ENCODE measurements at places on chromosomes 3 and 15.

GRCh38 chr15:35481992-35482391 is 64.0 kb downstream of the DPH6 start:
- DNase-seq, result no peak

GRCh38 chr3:50210510-50211367 is 5.7 kb downstream of the SLC38A3 start:
- no peak for DNase-seq

- DNase-seq, result no peak
Observed at GRCh38 chr15:29756358-29757267, 65.7 kb downstream of the TJP1 start.

DNA sequence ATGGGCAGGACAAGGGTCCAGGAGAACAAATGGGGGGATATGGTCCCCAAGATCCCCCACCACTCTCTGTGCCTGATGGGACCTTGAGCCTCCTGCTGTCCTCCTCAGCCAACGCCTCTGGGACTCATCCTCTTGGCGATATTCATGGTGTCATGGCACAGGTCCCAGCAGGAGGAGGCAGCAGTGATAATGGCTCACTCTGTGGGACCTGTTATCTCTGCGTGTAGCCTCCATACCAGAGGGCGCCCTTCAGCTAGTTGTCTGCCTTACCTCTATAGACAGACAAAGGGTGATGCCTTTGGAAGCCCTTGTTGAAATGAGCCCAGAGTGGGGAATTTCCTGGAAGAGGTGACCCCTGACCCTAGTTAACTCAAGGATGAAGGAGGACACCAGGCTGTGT is 7.4 kb downstream of the ZBTB47 start:
- no peak for DNase-seq

DNA sequence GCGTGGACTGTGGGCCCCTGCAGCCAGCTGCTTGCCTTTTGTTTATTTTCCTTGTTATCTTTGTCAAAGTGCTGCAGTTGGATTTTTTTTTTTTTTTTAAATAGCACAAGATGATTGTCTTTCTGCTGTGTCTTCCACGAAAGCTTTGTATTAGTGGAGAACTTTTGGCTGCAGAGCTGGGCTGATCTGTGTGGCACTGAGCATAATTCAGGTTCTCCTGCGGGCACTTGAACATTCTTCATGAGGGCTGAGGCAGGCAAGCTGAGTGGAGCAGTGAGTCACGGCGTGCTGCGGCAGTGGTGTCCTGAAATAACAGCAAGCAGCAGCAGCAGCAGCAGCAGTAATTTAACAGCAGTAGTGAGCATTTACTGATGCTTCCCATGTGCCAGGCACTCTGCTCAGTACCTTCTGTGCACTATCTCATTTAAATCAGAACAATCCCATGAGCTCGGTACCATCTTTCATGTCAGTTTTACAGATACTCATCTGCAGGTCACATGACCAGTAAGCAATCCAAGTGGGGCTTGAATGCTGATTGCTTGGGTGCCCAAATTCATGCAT is 45.8 kb downstream of the MITF start:
- no peak for DNase-seq

DNA sequence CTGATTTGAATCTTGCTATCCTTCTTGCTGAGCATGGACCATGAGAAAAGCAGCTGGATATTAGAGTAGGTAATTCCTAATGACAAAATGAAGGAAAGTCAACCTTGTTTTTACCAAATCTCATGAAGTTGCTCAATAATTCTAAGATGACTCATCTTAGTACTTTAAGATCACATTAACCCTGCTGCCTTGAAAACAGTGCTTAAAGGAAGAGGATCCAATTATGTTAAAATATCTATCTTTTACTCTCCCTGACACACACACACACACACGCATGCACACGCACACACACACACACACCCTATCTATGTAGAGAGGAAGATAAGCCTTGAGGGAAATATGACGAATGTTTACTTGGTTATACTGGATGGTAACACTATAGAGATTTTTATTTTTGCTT is 16.0 kb upstream of the MYO1E start:
- DNase-seq, result no peak

GRCh38 chr3:133930341-133930933 is 34.8 kb upstream of the RAB6B start:
- no peak for DNase-seq

DNA sequence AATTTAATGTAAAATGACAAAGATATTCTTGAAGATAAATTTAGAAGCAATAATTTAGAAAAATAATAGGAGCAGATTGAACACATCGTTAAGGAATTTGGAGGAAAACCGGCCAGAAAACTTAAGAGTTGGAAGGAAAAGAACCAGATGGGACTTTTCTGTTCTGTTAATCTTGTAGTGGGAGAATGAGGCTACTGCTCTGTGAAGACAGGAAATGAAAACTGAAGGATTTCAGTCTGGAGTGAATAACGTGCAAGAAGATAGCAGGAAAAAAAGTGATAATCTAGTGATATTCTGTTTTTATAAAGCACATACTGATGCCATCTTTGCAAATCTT is 74.2 kb downstream of the DPPA2 start:
- no peak for DNase-seq

DNA sequence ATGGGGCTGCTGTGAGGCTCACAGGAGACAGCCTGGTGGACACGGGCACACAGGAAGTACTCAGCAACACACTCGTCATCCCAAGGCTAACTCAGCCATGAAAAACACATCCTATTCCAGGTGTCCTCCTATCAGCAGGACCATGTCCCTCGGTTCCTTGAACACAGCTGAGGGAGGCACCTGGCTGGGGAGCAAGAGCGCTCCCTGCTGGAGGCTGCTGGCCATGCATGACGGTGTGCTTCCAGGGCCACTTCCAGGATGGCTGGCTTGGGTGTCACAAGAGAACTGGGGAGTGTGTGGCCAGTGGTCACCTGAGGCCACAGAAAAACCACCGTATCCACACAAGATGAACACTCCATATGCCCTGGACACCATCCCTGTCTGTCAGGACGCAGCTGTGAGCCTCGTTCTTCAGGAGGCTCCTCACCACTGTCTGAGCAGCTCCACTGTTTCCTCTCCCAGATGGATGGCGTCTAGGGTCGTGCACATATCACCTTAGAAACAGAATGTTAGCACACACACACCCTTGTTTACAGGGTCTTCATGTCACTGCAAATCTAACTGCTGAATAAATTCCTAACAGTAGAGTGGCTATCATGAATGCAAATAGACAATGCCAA is 31.0 kb downstream of the POC1A start:
- DNase-seq, result no peak

GRCh38 chr3:9035473-9035872 is 72.2 kb upstream of the RAD18 start:
- DNase-seq, result no peak

DNA sequence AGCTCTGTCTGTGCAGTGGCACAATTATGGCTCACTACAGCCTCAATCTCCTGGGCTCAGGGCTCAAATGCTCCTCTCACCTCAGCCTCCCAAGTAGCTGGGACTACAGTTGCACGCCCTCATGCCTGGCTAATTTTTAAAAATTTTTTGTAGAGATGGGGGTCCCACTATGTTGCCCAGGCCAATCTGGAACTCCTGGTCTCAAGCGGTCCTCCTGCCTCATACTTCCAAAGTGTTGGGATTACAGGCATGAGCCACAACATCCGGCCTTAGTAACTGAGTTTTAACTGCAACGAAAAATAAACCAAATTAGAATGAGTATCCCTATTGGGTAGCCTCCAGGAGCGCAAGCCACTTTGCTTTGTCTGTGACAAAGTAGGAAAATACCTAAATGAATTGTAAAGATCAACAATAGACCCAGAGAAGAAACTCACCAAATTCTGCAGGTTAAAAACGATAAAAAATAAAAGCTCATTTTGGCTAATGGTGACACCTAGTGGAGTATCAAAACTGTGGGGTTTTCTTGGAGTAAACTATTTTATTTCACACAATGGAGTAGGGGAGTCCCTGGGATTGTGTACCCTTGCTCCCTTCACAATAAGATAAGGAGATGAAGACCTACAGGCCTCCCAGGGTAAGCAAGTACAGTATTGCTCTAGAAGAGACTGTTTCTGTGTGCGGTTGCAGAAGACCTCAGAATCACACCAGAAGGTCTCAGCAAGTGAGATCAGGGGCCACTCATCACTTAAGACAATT is 21.0 kb upstream of the CA12 start:
- no peak for DNase-seq

- no peak for DNase-seq
Observed at GRCh38 chr3:65830948-65831732, 207.6 kb downstream of the MAGI1 start.

DNA sequence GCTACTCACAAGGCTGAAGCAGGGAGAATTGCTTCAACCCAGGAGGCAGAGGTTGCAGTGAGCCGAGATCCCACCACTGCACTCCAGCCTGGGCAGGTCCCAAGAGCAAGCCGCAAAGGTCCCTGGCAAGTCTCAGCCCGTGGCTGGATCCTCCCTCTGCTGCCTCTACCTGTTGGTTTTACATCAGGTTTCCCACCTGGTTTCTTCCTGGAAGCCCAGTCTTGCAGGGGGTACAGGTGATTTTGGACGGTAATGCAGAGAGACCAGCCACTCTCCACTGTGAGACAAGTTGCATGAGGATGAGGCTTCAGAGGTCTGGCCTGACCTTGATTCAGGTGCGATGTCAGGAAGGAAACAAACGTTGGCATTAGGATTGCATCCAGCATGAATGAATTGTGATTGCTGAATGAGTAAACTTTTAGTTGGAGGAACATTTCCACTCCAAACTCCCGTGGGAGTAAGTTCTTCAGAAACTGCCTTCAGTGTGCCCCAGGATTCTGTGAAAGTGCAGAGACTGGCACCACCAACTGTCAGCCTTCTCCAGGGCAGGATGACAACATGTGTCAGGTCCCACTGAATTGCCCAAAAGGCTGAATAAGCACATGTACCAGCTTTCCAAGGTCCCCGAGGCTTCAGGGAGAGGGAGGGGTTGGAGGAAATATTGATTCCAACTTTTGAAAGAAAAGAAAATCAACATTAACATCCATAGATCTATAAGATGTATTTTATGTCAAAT is 189.4 kb downstream of the TJP1 start:
- DNase-seq, result no peak

DNA sequence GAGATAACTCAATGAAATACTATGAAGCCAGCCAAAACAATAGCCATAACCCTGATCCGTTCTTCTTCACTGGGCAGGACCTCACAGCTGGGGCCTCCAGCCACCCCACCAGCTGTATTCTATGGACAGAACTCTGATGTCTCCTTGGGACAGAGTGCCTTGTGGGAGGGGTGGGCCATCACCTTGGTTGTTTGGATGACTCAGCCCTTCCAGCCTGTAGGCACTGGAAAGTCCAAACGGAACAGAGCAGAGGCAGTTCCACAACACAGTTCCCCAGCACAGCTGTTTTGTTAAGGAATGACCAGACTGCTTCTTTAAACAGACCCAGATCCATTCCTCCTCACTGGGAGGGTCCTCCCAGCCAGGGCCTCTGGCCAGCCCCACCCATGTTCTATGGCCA is 31.9 kb upstream of the ZBED2 start:
- DNase-seq, result no peak

DNA sequence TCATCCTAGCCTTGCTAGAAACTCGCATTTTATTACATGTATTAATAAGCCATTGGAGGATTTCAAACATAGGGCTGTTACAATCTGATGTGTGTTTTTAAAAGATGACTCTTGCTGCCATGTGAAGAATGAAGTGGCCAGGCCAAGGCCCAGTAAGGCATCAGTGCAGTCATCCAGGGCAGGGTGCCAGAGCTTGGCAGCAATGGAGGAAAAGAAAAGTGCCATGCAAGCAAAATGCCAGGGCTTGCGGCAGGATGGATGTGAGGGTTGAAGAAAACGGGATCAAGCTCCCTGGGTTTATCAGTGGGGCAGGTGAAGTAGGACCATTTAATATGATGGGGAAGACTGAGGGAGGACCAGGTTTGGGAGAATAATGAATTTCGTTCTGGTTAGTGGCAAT is 183.6 kb downstream of the MINAR1 start:
- no peak for DNase-seq

GRCh38 chr3:57006949-57007419 is 53.5 kb upstream of the SPATA12 start:
- DNase-seq, result no peak

- DNase-seq, result no peak
Observed at GRCh38 chr3:153673853-153674252, 447.3 kb upstream of the ARHGEF26 start.

DNA sequence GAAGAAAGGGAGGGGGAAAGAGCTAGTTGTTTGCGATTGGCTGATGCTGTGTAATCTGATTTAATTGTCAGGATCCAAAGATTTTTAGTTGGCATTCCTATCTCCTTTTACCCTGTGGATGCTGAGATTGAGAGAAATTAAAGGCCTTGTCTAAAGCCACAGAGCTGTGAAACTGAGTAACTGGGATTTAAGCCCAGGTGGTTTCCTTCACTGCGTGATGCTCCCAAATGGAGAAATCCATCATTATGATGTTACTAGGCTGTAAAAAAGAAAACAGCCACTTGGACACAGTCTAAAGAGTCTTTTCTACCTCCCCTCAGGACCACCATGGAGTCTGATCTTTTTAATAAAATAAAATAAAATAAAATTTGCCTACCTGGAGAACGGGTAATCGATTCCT is 883.0 kb upstream of the NR2F2 start:
- no peak for DNase-seq

GRCh38 chr3:178174201-178174915 is 361.9 kb upstream of the KCNMB2 start:
- no peak for DNase-seq

- no peak for DNase-seq
Observed at GRCh38 chr3:176692966-176693785, 504.1 kb downstream of the TBL1XR1 start.

DNA sequence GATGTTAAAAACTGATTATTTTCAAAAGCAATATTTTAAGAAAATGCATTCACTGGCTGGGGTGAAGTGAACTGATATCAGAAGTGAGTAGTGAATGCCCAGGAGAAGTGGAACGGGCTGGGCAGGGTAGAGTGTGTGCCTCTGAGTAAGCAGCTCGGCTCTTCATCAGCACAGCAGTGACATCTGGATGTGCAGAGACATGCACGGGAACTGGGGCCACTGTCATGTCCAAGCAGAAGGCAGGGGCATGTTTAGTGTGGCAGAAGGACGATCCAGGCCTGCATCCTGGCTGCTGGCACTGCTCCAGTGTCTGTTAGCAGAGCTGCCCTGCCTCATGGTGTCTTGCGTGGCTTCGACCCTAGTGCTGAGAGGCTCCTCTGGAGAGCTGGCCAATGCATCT is 305.6 kb upstream of the LRRFIP2 start:
- no peak for DNase-seq

GRCh38 chr15:36778531-36778930 is 199.1 kb downstream of the CDIN1 start:
- DNase-seq, result no peak

DNA sequence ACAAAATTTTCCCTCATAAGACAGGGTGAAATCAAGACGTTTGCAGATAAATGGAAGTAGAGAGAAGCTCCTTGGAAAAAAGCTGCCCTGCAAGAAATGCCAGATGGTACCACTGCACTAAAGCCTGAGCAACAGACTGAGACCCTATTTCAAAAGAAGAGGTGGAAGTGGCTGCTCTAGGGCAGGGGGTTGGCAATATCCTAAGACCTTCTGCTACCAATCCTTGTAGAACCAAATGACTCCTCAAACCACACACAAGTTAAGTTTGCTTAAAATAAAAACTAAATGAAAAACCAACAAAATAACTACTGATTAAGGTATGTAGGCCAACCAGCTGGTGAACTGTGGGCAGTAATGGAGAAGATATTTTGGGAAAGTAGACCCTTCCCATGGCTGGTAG is 21.3 kb downstream of the RAB43 start:
- DNase-seq, result no peak

- DNase-seq, result no peak
Observed at GRCh38 chr3:53739966-53740365, 106.3 kb downstream of the CHDH start.
